ENCODE measurements at places on chromosomes 2 and 18.

GRCh38 chr18:53254265-53254664 lies 914.3 kb downstream of the DCC start:
- DNase-seq = no peak

DNA sequence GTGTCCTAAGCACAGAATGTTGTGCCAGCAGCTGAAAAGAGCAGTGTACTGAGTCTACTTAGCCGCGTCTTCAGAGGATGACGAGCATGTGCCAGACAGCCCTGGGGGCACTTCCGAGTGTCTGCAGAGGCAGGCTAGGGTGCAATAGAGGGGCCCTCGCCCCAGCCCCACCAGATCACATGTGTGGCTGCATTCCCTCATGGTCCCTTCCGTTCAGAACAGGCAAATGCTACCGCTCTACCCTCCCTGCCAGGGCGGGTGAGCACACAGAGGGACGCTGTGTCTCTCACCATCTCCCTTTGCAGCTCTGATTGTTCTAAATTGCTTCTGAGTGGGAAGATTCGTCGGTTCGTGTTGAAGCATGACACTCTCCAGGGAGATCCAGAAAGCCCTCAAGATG lies 212.2 kb upstream of the RAB12 start:
- no peak for DNase-seq

DNA sequence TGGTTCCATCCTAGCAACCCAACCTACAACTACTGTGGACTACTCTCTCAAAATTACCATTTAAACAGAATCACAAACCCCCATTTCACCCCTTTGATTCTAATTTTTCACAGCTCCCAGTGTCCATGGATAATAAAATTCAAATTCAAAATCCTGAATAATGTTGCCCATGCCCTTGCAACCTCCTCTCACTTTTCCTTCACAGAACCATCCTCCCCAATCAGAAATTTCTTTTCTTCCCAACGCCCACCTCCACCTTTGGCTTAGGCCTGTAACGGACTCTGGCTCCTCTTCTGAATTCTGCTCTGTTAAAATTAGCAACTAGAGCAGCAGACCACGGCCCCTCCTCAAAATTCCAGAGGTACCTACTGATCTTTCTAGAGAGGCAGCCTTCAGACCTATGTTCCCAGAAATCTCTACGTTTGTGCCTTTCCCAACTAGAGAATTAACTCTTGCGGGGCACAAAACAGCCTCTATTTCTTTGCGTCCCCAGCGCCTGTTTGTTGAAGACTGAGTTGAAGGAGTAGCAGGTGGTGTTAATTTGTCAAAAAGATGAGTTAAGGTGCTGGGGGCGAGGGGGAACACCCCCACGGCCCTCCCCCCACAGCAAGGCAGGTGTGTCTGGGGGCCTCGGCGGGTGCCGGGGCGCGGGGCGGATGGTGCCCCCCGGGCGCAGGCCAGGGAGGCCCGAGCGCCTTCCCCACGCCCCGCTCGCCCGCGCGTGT lies 428 bp upstream of the MAP3K20 start:
- DNase-seq = no peak

DNA sequence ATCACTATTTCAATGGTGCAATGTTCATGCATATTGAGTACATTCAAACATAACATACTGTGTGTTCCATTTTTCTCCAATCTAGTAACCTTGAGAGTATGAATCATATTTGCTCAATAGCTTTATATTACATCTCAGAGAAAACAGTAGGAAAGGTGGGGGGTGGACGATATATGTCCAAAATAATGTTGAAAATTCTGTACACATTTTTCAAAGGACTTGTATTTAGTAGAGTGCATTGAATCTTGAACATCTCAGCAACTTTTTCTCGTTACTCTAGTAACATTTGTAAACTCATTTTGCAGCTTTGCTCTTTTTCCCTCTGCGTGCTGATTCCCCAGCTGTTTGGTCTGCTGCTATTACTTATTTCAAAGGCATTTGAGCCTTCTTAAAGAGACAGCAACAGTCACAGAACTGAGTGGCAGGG lies 1487.0 kb downstream of the LRP1B start:
- peak; percentile 40 for DNase-seq

DNA sequence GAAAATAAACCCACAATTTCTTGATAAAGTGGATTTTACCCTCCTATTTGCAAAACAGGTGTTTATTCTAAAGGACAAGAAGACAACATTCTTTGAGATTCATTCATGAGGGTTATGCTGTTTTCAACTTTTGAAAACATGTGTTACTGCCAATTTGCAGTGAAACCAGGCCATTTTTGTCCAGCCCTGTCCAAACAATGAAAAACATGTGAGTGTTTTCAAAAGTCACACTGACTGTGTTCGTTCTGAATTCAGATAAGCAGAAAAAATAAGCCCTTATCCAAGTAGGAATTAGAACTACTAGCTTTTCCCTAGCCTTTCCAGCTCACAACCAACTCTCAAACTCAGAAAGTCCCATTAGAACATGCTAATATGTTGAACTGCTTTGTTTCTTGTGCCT lies 148.1 kb upstream of the PID1 start:
- no peak for DNase-seq

GRCh38 chr18:41395695-41396094 lies 559.3 kb upstream of the PIK3C3 start:
- DNase-seq = no peak

GRCh38 chr2:177327009-177327408 lies 62.5 kb upstream of the NFE2L2 start:
- DNase-seq = no peak

DNA sequence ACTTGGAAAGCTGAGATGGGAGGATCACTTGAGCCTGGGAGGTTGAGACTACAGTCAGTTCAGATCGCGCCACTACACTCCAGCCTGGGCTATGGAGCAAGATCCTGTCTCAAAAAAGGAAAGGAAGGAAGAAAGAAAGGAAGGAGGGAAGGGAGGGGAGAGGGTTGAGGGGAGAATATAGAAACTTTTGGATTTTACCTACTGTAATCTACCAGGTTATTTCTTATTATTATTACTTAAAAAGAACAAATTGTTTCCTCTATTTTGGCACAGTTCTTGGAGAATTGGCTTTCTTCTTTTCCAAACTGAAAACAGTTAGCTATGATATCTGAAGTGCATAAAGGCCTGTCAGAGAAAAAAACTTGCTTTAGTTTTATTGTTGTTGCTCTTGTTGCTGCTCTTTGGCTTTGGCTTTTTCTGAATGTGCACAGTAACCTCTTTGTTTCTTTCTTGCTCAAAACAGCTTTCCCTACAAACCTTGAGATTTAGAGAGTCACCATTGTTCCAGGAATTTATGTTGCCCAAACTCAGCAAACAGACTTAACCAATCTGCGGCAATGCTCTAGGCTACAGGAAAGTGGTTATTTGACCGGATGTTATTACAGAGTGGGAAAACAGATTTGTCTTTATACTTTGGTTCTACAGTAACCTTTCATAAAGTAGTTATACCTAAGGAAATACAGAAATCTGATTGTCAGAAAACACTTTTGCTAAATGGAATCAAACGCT lies 214.9 kb downstream of the XIRP2 start:
- DNase-seq = peak; percentile 37

- no peak for DNase-seq
Measured at GRCh38 chr2:158932131-158932645, 36.3 kb upstream of the TANC1 start.

GRCh38 chr2:28547223-28547860 lies 51.5 kb downstream of the PLB1 start:
- no peak for DNase-seq
